CD4-positive, alpha-beta T cell treated with Interleukin-15 for 4 hours (primary cell): ENCODE measurements at places on chromosomes 13 and 19.

GRCh38 chr19:4575267-4576015 is 16.0 kb upstream of the SEMA6B start:
- DNase-seq: no peak

DNA sequence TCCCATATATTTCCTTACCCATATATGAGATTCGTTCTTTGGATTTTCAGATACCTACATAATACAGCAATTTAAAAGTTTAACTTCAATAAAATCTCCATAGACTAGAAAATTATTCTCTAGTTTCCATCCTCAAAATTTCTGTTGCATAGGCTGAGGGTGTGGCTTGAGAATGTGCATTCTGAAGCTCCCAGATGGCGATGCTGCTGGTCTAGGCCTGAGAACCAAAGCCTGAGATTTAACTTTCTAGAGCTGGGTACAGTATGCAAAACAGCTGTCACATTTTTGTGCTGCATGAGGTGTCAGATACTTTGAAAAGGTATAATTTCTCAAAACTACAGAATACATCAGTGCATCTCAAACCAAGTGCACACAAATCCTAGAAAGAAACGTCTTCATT is 42.7 kb downstream of the MPHOSPH8 start:
- no peak for DNase-seq

- no peak for DNase-seq
These were observed 237.1 kb upstream of the ARGLU1 start for GRCh38 chr13:106804991-106805390.

DNA sequence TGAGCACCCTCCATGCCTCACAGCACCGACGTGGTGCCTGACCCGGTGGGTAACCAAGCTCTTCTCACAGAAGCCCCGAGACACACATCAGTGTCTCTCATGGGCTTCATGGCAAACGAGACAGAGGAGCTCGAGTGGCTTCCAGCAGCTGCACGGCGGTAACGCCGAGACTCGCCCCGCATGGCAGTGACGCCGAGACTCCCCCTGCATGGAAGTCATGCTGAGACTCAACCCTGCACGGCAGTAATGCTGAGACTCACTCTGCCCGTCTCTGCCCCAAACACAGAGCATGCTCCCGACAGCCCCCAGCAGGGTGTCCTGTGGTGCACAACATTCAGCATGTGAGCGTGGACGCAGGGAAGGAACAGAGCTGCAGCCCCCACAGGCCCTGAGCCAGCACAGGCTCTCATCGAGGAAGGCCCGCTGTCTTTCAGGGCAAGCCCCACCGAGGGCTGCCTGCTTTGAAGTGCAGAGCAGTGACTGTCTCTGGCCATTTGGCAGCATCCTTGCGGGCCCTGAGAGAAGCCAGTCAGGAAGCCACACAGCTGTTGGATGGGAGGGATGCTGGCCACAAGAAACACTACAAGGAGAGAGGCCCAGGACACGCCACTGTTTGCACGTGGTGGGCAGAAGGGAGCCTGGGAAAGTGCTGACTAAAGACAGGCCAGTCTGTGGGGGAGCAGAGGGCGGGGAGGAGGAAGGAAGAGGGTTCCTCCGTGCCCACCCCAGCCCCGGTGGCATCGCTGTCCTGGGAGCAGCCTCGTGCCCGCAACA is 9.5 kb downstream of the GAS6 start:
- DNase-seq: no peak

- DNase-seq: no peak
These were observed 76.4 kb upstream of the MCF2L start for GRCh38 chr13:112892426-112893206.

GRCh38 chr13:106443607-106444322 is 91.7 kb downstream of the EFNB2 start:
- no peak for DNase-seq

DNA sequence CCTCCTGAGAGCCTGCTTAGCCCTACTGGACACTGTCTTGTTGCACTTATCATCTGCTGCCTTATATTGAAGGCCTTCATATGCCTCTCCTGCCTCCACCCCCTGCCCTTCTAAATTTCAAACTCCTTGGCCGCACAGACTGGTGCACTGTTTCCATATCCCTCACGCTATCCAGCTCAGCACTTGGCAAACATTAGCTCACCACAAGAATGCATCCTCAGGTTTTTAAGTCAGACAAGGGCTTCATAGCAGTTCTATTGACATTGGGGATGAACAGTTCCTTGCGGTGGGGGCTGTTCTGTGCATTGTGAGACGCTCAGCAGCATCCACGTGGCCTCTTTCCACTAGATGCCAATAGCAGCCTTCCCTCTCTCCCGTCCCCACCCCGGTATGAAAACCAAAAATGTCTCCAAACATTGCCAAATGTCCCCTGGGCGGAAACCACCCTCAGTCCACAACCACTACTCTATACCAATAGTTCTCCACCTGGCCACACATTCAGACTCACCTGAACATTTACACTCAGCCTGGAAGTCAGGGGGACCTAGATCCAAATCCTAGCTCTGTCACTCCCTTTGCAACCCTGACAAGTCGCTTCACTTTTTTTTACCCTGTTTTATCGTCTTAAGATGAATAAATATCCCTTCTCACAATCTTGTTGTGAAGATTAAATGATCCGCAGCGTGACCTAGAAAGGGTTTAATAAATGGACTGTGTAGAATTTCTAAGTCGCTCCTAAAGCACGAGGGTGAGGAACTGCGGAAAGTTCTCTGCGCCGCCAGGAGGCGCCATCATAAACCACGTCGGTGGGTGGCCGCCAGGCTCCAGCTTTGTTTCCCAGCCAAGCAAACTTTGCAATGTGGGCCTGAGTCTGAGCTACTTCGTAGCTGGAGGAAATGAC is 3.6 kb upstream of the CEACAM3 start:
- DNase-seq: peak; percentile 31

DNA sequence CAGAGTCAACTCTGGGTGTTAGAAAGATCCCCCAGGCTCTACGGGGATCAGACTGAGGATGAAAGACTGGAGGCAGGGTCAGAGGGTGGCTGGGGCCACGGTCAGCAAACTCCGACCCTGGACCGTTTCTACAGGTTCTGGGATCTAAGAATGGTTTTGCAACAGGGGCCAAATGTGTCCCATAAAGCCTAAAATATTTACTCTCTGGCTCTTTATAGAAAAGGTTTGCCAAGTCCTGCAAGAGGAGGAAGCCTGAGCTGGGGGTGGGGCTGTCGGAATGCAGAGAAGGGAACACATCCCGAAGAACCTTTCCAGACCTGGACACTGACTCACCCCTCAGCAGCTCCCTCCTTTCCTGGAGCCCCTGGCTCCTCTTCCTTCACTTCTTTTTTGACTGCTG is 20.7 kb downstream of the LIG1 start:
- no peak for DNase-seq

GRCh38 chr19:36060430-36060829 is 5.7 kb downstream of the WDR62 start:
- no peak for DNase-seq

GRCh38 chr13:48478391-48478790 is 54.5 kb downstream of the RCBTB2 start:
- DNase-seq: no peak

DNA sequence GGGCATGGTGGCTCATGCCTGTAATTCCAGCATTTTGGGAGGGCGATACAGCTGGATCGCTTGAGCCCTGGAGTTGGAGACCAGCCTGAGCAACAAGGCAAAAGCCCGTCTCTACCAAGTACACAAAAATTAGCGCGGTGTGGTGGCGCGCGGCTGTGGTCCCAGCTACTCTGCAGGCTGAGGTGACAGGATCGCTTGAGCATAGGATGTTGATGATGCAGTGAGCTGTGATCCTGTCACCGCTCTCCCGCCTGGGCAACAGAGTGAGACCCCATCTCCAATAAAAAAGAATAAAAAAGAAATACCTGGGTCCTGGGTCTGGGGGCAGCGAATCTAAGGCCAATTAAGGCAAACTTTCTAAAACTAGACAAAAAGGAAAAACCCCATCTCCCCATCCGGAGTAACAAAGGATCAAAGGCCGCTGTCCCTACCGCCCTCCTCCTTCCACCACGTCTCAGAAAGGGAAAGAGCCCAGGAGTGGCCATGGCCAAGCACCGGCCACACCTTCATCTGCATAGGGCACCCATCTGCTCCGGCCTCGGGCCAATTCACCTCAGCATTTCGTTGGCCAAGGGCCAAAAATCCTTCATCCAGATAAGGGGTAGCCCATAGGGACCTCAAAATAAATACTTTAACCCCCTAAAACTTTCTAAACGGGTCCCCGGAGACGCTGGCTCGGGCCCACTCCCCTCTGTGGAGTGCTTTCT is 851 bp downstream of the ZNF320 start:
- no peak for DNase-seq
